Right ventricle myocardium superior (tissue), 1 donor: ENCODE measurements at places on chromosomes 2 and 18. TPM values are rescaled to one million over a fixed set of nuclear protein-coding genes. Genes with fewer than 3 reads are reported as not detected.

DNA sequence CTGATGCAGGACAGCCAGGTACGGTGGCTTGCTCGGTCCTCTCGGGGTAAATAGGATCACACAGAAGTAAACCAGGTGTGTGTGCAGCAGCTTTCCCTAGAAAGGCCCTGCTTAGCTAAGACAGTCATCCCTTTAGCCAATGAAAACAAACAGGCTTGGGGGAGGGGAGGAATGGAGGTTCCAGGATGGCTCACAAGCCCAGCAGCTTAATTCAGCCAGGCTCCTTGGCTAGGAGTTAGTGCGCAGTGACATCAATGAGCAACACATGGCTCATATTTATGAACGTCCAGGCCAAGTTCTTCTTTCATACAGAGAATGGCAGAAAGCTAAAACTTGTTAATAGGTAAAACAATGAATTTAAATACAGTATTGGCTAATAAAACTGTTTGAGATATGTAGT, 10.2 kb downstream of the IAH1 start:
- DNase-seq = no peak

KCNE4 gene
- total RNA-seq = 3.2 TPM

GRCh38 chr18:63182861-63183260, 136.7 kb downstream of the BCL2 start:
- no peak for DNase-seq

DNA sequence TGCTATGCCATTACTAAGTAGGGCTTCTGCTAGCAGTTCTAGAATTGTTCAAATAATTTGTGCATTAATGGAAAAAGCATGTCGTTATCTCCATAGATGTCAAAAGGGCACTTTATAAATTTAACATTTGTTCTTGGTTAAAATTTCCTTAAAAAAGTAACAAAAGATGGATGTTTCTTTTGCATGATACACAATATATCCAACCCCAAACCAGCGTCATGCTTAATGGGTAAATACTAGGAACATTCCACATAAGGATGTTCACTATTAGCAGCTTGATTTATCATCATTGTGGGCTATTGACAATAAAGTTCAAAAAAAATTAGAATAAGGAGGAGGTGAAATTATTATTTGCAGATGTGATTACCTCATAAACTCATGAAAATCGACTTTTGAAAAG, 79.7 kb downstream of the GREB1L start:
- no peak for DNase-seq

HOXD12 gene
- total RNA-seq = not detected

GRCh38 chr2:234292205-234292961, 204.5 kb downstream of the ARL4C start:
- DNase-seq = no peak

- no peak for DNase-seq
These were observed 673 bp downstream of the CENPO start for GRCh38 chr2:24793761-24794435.

GRCh38 chr18:79438898-79439627, 43.3 kb downstream of the NFATC1 start:
- DNase-seq = no peak

GRCh38 chr2:176087330-176088047, 3.7 kb upstream of the EVX2 start:
- DNase-seq = no peak

GRCh38 chr18:48973731-48974130, 23.0 kb upstream of the SMAD7 start:
- DNase-seq = no peak

DNAJC5G gene
- total RNA-seq = 2.3 TPM

DNA sequence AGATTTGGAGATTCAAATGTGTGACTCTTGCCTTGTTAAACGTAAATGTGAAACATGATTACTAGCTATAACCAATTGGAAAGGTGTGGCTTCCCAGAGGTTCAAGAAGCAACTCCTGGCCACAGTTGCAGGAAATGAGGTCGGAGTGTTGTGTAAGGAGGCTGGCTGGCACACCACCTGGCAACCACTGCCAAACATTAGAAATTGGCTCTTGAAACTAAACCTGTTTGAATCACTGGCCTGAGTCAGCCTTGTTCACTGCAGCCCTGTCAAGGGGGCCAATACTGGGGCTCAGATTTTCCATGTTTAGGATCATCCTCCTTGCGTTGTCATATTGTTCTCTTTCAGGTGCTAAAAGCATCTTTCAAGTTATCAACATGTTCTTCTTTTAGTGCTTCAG, 206.3 kb downstream of the ARL6IP6 start:
- no peak for DNase-seq

DNA sequence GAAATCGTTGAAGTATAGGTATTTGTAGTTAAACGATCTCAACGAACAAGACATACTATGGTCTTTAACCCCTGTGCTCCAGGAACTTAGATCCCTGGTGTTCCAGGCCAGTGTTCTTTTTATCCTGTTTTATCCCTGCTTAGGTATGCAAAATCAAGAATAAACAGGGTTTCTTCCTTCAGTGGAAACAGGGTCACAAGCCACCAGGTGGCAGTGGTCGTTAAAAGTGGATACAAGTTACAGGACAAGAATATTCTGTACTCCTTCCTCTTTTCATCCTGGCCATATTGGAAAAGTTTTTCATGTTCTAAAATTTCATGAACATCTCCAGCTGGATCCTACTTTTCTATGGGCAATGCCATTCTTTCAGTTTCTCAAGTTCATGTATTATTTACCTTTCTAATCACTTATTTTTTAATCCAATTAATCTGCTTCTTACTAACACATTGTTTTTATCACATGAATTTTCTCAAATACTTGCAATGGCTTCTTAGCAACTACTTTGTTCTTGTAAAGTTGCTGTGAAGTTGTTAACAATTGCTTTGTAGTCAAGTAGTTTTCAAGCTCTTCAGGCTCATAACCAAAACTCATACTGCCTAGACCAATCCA, 16.4 kb upstream of the HNMT start:
- DNase-seq = peak; percentile 85

ERFE gene
- not detected for total RNA-seq

- no peak for DNase-seq
These were observed 1.8 kb upstream of the CPO start for GRCh38 chr2:206937555-206937954.

DNA sequence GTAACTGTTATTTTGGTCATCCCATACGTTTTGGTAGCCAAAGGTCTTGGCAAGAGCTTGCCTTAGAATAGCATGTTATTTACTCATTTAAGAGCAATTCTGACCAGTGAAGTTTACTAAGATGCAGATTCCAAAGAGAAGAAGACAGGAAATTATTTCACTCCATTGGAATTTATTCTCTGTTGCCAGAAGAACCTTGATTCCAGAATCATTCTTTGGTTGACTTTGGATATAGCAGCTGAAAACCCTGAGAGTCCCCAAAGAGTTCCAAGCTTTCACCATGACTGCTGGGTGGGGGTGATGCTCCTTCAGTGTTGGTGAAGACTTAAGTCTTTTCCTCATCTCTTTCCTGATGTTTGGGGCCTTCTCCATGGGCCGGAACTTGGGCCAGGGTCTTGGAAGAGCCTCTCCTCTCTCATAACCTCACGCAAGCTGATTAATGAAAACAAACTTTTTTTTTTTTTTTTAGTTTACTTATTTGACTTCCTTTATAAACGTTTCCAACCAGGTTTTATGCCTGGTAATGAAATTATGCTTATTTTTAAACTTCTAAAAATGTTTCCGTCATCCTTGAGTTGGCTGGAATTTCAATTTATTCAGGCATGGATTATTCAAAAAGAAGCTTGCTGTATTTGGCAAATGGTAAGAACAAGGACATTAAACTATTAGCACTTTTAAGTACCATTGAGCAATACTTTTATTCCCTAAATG, 192.0 kb downstream of the MTX2 start:
- no peak for DNase-seq

DNA sequence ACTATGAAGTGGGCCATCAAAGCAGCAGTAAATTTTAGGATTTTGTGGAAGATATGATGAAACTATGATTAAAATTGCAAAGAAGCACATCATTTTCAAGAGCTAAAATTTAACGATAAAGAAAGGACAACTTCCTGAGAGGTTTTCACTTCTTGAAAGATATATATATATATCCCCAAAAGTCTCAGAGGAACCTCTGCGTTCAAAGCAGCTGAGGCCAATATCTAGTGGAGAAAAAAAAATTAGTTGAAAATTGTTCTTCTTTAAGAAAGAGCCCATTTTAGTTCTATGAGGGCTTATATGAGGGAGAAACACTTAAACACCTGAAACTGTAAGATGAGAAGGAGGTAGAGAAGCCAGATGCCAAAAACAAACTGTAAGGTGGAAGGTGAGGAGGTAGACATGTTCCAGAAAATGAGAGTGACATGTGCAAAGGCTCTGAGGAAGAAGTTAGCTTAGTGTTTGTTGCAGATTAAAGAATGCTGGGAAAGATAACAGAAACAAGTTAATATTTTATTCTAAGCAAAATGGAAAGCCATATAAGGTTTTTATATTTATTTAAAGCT, 72.9 kb upstream of the VRK2 start:
- DNase-seq = no peak

ADAM23 gene
- total RNA-seq = 58.9 TPM

GRCh38 chr18:72155327-72155726, 388.8 kb downstream of the CBLN2 start:
- no peak for DNase-seq

TM4SF20 gene
- not detected for total RNA-seq

FHL2 gene
- 1,567 TPM for total RNA-seq

DNA sequence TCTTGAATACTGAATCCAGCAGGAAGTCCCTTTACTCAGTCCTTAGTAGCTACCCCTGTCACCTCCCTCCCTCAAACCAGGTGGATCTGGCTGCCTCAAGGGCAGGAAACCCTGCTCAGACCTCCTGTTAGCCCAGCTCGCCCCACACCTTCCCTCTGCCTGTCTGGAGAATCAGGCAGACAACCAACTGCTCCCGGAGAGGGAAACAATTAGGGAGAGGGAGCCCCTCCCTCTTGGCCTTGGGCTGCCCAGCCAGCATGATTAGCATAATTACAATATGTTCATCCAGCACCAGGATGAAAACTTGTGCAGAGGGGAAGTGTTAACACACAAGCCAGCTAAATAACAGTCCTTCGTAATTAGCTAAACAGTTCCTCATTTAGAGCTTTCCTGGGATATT, 185.5 kb downstream of the C1D start:
- no peak for DNase-seq

DNA sequence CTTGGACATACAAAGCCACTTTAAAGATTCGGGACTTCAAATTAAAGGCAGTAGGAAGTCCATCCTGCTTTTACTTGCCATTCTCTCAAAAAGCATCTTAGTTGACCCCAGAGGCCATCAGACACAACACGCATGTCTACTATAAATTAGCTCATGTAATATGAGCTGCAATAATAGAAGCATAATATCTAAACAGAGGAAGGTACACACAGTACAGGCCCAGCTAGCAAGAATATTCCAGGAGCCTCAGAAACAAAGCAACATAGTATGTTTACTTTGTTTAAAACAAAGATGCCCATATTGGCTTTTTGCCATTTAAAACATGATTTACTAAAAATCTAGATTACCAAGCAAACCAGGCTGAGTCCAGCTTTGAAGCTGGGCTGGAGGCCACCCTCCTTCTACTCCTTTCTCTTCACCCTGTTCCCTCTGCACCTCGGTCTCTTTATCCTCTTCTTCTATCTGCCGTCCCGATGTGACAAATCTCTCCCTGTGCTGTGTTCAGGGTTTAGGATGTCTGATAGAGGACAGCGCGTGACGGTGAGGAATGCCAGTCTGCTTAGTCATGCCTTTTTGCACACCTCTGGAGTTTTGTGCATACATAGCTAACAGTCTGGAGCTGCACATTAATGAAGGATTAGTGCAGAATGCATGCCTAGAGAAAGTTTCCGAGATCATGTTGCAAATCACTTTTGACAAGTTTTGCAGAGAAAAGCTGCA, 28.2 kb downstream of the DTNA start:
- DNase-seq = no peak

GRCh38 chr18:11883153-11883552, 25.0 kb downstream of the MPPE1 start:
- DNase-seq = no peak

DNA sequence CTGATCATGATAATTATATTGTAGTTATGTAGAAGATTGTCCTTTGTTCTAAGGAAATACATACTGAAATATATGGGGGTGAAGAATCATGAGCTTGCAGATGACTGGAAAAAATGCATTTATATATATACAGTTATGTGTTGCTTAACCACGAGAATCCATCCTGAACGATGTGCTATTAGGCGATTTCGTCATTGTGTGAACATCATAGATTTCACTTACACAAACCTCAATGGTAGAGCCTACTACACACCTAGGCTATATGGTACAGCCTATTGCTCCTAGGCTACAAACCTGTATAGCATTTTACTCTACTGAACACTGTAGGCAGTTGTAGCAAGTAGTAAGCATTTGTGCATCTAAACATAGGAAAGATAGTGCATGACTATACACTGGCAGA, 2.6 kb upstream of the ACAA2 start:
- DNase-seq = no peak

DSC3 gene
- total RNA-seq = not detected

DNA sequence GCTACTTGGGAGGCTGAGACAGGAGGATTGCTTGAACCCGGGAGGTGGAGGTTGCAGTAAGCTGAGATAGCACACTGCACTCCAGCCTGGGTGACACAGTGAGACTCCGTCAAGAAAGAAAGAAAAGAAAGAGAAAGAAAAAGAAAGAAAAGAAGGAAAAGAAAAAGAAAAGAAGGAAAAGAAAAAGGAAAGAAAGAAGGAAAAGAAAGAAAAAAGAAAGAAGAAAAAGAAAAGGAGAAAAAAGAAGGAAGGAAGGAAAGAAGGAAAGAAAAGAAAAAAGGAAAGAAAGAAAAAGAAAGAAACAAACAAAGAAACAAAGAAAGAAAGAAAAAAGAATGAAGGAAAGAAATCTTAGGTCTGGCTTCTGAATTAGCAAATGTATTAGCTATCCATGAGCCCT, 150.4 kb downstream of the TMEM163 start:
- DNase-seq = no peak

DSG1 gene
- 0.89 TPM for total RNA-seq

- no peak for DNase-seq
These were observed 15.3 kb downstream of the DCTN1 start for GRCh38 chr2:74364533-74365505.
